ENCODE measurements at places on chromosomes 4 and X.
A peak's percentile ranks its signal among the peaks of the same experiment; 100 is the strongest.

GRCh38 chrX:111098874-111099273 is 2.9 kb downstream of the PAK3 start:
- no peaks in the 10 kb centered on the region for H3K27me3 ChIP-seq
- DNase-seq, result no peak
- no peaks in the 10 kb centered on the region for H3K4me1 ChIP-seq
- H3K4me3 ChIP-seq, result no peak overlapping the region

GRCh38 chr4:156775813-156776212 is 195.8 kb downstream of the PDGFC start:
- H3K27me3 ChIP-seq, result no peaks in the 10 kb centered on the region
- H3K27ac ChIP-seq, result peak overlapping the region; percentile 86
- no peaks in the 10 kb centered on the region for H3K36me3 ChIP-seq
- peak overlapping the region; percentile 12 for H3K4me3 ChIP-seq

DNA sequence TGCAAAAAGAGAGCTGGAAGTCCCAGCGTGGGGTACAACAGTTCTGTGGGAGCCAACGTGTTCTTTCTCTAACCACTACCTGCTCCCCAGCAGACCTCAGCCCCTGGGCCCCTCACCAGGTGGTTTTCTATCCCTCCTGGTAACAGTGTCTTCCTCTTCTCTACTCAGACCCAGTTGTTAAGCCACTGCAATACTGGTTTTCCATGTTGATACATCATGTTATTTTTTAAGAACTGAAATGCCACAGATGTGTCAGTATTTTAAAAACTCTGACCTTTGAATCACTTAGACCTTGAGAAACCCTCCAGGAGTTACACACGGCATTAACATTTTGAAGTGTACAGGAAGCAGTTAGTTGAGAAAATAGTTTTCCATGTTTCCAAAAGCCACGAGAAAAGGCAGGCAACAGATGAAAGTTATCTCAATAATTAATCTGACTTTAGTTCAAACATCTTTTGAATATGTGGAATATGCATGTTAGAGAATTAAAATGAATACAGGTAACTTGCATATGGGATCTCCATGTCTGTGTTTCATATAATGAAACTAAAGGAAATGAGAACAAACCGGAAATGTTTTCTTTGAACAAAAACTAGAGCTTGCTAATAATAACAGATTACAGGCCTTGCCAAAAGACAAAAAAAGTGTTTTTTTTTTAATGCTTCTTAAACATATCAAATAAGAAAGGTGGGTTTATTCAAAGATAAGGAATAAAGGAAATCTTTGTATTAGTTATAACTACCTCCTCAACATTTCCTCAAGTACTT is 108.8 kb downstream of the ZNF827 start:
- H3K27ac ChIP-seq, result peak overlapping the region; percentile 34
- H3K27me3 ChIP-seq, result no peaks in the 10 kb centered on the region
- no peak for DNase-seq
- H3K4me3 ChIP-seq, result no peak overlapping the region
- H3K36me3 ChIP-seq, result no peaks in the 10 kb centered on the region
- H3K4me1 ChIP-seq, result peaks cover 4% of the 10 kb centered on the region

GRCh38 chr4:142405695-142406498 is 440.2 kb downstream of the INPP4B start:
- no peaks in the 10 kb centered on the region for H3K36me3 ChIP-seq
- DNase-seq, result no peak
- no peaks in the 10 kb centered on the region for H3K27me3 ChIP-seq
- peak overlapping the region; percentile 80 for H3K27ac ChIP-seq

- H3K4me3 ChIP-seq, result no peak overlapping the region
- no peak for DNase-seq
- no peaks in the 10 kb centered on the region for H3K27me3 ChIP-seq
- peaks cover 36% of the 10 kb centered on the region for H3K4me1 ChIP-seq
- no peak overlapping the region for H3K27ac ChIP-seq
Measured at GRCh38 chr4:127967141-127967775, 2.1 kb downstream of the ABHD18 start.

- no peak overlapping the region for H3K4me3 ChIP-seq
- H3K27me3 ChIP-seq, result no peaks in the 10 kb centered on the region
- H3K27ac ChIP-seq, result no peak overlapping the region
- no peaks in the 10 kb centered on the region for H3K4me1 ChIP-seq
- DNase-seq, result no peak
- H3K36me3 ChIP-seq, result no peaks in the 10 kb centered on the region
Measured at GRCh38 chr4:47642191-47642830, 157.2 kb downstream of the ATP10D start.

GRCh38 chr4:4872314-4872903 is 12.9 kb downstream of the MSX1 start:
- H3K4me1 ChIP-seq, result no peaks in the 10 kb centered on the region
- no peak for DNase-seq
- H3K27ac ChIP-seq, result no peak overlapping the region

DNA sequence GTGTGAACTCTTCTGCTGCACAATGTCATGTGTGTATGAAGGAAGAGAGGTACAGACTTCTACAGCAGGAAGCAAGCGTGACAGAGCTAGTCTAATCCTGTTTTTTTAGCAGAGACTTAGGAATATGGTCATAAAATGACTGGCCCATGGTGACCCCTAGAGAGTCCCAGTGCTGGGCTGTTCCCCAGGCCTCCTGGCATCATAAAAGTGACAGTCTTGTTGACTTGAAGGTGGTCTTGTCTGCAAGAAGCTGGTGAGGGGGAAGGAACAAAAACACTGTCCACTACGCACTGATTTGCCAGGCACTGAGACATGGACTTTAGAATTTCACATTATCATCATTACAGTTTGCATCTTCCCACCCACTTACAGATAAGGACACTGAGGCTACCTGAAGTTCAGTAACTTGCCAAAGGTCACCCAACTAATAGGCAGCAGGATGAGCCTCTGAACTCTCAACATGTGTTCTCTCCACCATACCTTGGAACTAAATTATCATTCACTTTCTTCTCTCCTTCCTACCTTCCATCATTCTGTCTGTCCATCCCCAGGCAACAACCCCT is 63.0 kb downstream of the HADH start:
- no peak for DNase-seq
- H3K27ac ChIP-seq, result no peak overlapping the region
- H3K36me3 ChIP-seq, result no peaks in the 10 kb centered on the region
- H3K27me3 ChIP-seq, result no peaks in the 10 kb centered on the region
- H3K4me3 ChIP-seq, result no peak overlapping the region
